ENCODE measurements at places on chromosomes 1 and 21. TPM values are rescaled to one million over a fixed set of nuclear protein-coding genes. Genes with fewer than 3 reads are reported as not detected.

C1orf226 gene
- under 0.01 TPM for total RNA-seq

PDE9A gene
- 2.1 TPM for total RNA-seq

ATF3 gene
- total RNA-seq: 0.95 TPM

C1orf105 gene
- total RNA-seq: not detected

All from dermis lymphatic vessel endothelial cell (primary cell).